ENCODE measurements at places on chromosomes 7 and 10.
A peak's percentile ranks its signal among the peaks of the same experiment; 100 is the strongest.

DNA sequence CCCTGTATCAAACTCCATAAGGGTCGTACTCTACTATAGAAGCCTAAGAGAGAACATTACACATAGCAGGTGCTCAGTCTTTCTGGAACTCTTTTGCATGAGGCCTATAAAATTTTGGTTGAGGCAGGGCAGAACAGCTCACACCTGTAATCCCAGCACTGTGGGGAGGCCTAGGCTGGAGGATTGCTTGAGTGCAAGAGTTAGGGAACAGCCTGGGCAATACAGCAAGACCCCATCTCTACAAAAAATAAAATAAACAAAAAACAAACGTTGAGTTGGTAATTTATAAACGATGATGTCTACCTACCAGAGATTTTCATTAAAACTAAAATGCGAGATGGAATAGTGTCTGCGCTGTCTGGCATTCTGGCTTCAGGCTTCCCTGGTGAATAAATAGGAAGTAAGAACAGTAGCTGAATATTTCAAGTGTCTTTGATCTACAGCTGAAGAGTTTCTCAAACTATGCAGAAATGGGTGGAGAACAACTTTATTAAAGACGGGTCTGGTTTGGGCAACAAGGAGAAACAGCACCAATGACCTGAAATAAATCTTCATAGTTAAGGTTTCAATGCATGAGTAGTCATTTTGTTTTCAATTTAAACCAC, 774 bp downstream of the PON2 start:
- no peaks in the 10 kb centered on the region for H3K36me3 ChIP-seq
- H3K27me3 ChIP-seq: no peaks in the 10 kb centered on the region
- DNase-seq: no peak
- H3K27ac ChIP-seq: peak overlapping the region; percentile 92
- H3K4me1 ChIP-seq: peaks cover 3% of the 10 kb centered on the region
- peak overlapping the region; percentile 93 for H3K4me3 ChIP-seq

- DNase-seq: no peak
- H3K4me3 ChIP-seq: no peak overlapping the region
- H3K4me1 ChIP-seq: peaks cover 15% of the 10 kb centered on the region
- H3K27me3 ChIP-seq: no peaks in the 10 kb centered on the region
- H3K36me3 ChIP-seq: peaks cover 4% of the 10 kb centered on the region
Observed at GRCh38 chr7:115013886-115014285, 92.0 kb downstream of the MDFIC start.

DNA sequence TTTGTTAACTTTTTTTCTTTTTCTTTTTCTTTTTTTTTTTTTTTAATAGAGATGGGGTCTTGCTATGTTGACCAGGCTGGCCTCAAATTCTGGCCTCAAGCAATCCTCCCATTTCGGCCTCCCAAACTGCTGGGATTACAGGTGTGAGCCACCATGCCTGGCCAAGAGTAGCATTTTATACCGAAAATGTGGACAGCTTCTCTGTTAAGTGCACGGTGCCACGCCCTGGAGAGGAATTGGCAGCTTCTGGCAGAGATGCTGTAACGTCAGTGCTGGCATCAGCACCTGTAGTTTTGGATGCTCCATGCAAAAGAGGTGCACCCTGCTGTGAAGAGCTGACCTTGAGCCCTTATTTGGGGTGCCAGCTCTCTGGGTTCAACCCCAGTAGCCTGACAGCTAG, 18.2 kb downstream of the IL15RA start:
- H3K27me3 ChIP-seq: no peaks in the 10 kb centered on the region
- H3K4me3 ChIP-seq: no peak overlapping the region
- H3K36me3 ChIP-seq: no peaks in the 10 kb centered on the region
- no peak for DNase-seq
- peaks cover 18% of the 10 kb centered on the region for H3K4me1 ChIP-seq
- H3K27ac ChIP-seq: no peak overlapping the region

- no peaks in the 10 kb centered on the region for H3K27me3 ChIP-seq
- DNase-seq: no peak
- no peak overlapping the region for H3K4me3 ChIP-seq
Observed at GRCh38 chr10:305034-305433, 169.8 kb downstream of the ZMYND11 start.

GRCh38 chr10:127906548-127907377, at the start of gene PTPRE:
PTPRE (plus strand) TSS chr10:127907103; CDS start chr10:128040882, 133,779 bp downstream.
- peak within 1 kb of the TSS; percentile 90 for H3K4me3 ChIP-seq
- H3K36me3 ChIP-seq: no peaks in the 10 kb centered on the region
- H3K4me1 ChIP-seq: peaks cover 3% of the 10 kb centered on the region
- H3K27me3 ChIP-seq: no peaks in the 10 kb centered on the region
- no peak for DNase-seq

GRCh38 chr10:4271193-4271592, 486.2 kb upstream of the KLF6 start:
- no peaks in the 10 kb centered on the region for H3K27me3 ChIP-seq
- DNase-seq: no peak
- H3K4me1 ChIP-seq: peaks cover 37% of the 10 kb centered on the region

- no peak for DNase-seq
- H3K4me3 ChIP-seq: no peak overlapping the region
- H3K4me1 ChIP-seq: no peaks in the 10 kb centered on the region
- H3K27ac ChIP-seq: no peak overlapping the region
- no peaks in the 10 kb centered on the region for H3K36me3 ChIP-seq
Observed at GRCh38 chr7:137007001-137007694, 138.7 kb downstream of the CHRM2 start.

DNA sequence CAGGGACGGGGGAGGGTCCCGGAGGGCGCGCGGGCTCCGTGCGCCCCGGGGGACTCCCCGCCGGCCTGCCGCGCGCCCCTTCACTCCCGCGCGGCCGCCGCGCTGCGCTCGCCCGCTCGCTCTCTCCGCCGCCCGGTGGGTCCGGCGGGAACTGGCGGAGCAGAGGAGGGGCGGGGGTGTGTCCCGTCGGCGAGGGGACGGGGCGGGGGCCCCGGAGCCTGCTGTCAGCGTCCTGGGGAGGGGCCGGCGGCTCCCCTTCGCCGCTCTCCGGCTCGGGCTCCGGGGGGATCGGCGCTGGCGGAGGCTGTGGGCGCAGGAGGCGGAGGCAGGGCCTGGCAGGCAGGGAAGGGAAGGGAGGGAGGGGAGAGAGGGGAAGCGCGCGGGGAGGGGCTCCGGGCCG, at the start of gene SH3PXD2A:
Gene SH3PXD2A, minus strand, starts transcription at position 153 of the 400 bp plus-strand sequence. CDS start 310 bp downstream, outside the sequence.
- H3K4me3 ChIP-seq: peak within 1 kb of the TSS; percentile 81
- H3K4me1 ChIP-seq: peaks cover 13% of the 10 kb centered on the region
- H3K27ac ChIP-seq: no peak within 1 kb of the TSS
- H3K36me3 ChIP-seq: no peaks in the 10 kb centered on the region
- no peaks in the 10 kb centered on the region for H3K27me3 ChIP-seq

GRCh38 chr10:128863411-128863810, 603.6 kb upstream of the MGMT start:
- H3K4me1 ChIP-seq: no peaks in the 10 kb centered on the region
- DNase-seq: no peak
- H3K27ac ChIP-seq: no peak overlapping the region
- H3K4me3 ChIP-seq: no peak overlapping the region
- no peaks in the 10 kb centered on the region for H3K27me3 ChIP-seq

DNA sequence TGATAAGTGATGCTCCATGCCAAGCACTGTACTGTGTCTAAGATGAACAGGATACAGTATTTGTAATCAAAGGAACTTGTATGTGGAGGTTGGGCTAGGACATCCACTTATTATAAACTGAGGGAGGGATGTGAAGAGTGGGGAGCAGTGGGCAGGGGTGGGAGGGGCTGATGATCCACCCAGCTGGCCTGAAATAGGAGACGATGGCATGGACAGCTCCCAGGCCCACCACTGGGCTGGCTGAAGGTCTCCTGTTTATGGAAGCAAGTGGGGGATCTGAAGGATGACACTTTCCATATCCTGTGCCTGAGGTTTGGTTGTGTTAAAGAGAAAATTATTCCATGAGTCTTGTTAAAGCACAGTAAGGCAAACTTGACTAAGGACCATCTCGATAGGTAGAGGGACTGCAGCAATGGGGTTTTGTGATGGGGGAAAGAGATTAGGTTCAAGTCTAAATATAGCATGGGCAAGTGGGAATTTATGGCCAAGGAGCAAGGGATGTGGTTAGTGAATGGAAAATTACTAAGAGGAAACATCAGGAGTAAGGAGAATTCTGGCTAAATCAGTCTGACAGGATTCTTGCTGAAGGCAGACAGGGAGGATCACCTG, 124.6 kb downstream of the CCNY start:
- no peaks in the 10 kb centered on the region for H3K36me3 ChIP-seq
- H3K4me1 ChIP-seq: peaks cover 16% of the 10 kb centered on the region
- no peaks in the 10 kb centered on the region for H3K27me3 ChIP-seq
- H3K27ac ChIP-seq: no peak overlapping the region

DNA sequence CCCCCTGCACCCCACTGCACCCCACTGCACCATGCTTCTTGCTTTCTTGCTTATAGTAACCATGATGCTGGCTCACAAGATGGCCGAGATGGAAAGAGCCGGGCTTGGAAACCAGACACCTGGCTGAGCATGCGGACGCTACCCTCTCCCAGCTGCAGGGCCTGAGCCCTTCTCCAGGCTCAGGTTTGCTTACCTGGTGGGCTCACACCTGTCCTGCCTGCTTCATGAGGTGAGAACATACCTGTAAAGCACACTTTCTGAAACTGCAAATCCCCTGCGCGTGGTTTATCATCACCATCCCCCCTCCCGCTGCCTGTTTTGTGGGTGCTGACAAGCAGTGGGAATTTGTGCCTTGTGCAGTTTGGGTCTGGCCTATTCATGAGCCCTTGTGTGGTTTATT, 302.7 kb downstream of the GLRX3 start:
- no peak overlapping the region for H3K4me3 ChIP-seq
- no peak for DNase-seq
- no peaks in the 10 kb centered on the region for H3K27me3 ChIP-seq
- H3K27ac ChIP-seq: no peak overlapping the region

- H3K27ac ChIP-seq: peak within 1 kb of the TSS; percentile 19
- no peaks in the 10 kb centered on the region for H3K27me3 ChIP-seq
- peaks cover 19% of the 10 kb centered on the region for H3K4me1 ChIP-seq
- DNase-seq: peak; percentile 42
Observed at GRCh38 chr10:89207181-89207800, at the start of gene CH25H. CH25H (minus strand) TSS chr10:89207317; CDS start chr10:89207292, 25 bp downstream.

- no peak overlapping the region for H3K27ac ChIP-seq
- peaks cover 3% of the 10 kb centered on the region for H3K36me3 ChIP-seq
- H3K4me3 ChIP-seq: no peak overlapping the region
- no peak for DNase-seq
Observed at GRCh38 chr7:2734084-2734686, 46.2 kb downstream of the AMZ1 start.

DNA sequence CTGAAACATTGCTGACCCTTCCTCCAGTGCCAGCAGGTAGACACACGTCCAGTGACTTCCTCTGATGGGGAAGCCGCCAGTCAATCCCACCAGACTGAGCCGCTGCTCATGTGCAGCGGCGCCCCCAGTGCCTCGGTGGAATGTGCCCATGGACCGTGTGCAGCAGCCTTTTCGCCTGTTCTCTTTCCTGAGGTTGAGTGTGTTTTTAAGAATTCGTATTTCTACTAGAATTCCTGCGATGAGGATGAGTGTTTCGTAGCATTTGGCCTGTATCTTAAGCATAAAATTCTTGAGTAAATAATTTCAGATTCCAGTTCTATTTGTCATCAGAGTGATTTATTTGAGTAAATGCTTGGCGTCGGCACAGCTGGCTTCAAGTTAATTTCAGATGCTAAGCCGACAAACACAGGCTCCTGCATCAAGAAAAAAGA, 35.4 kb downstream of the BNIP3 start:
- H3K4me1 ChIP-seq: peaks cover 11% of the 10 kb centered on the region
- peak overlapping the region; percentile 89 for H3K27ac ChIP-seq
- no peaks in the 10 kb centered on the region for H3K27me3 ChIP-seq
- H3K4me3 ChIP-seq: peak overlapping the region; percentile 57
- H3K36me3 ChIP-seq: peaks cover 32% of the 10 kb centered on the region
- DNase-seq: no peak

- H3K4me3 ChIP-seq: no peak overlapping the region
- H3K36me3 ChIP-seq: peaks cover 7% of the 10 kb centered on the region
- DNase-seq: no peak
- peaks cover 73% of the 10 kb centered on the region for H3K4me1 ChIP-seq
- no peaks in the 10 kb centered on the region for H3K27me3 ChIP-seq
- H3K27ac ChIP-seq: no peak overlapping the region
Observed at GRCh38 chr10:80182986-80183385, 22.4 kb downstream of the ANXA11 start.

DNA sequence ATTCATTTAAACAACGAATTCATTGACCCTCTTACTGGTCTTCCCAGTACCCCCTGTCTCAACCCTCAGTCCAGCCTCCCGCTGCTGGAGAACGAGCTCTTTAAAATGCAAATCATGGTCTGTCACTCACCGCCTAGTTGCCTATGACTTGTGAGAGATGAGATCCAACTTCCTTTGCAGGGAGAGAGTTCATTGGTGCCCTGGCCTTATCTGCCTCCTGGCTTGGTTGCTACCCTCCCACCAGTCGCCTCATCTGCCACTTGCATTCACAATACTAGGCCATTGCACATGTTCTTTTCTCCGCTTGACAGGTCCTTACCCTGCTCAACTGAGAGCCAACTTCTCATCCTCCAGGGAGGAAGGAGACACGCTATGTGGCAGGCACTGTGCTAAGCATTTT, 54.0 kb upstream of the MXI1 start:
- no peak for DNase-seq
- no peaks in the 10 kb centered on the region for H3K27me3 ChIP-seq
- H3K4me3 ChIP-seq: no peak overlapping the region
- no peaks in the 10 kb centered on the region for H3K4me1 ChIP-seq
- no peaks in the 10 kb centered on the region for H3K36me3 ChIP-seq
- H3K27ac ChIP-seq: no peak overlapping the region

GRCh38 chr7:107274506-107274905, 105.7 kb downstream of the HBP1 start:
- no peaks in the 10 kb centered on the region for H3K36me3 ChIP-seq
- no peak overlapping the region for H3K27ac ChIP-seq
- H3K4me3 ChIP-seq: no peak overlapping the region
- H3K4me1 ChIP-seq: no peaks in the 10 kb centered on the region
- no peaks in the 10 kb centered on the region for H3K27me3 ChIP-seq

DNA sequence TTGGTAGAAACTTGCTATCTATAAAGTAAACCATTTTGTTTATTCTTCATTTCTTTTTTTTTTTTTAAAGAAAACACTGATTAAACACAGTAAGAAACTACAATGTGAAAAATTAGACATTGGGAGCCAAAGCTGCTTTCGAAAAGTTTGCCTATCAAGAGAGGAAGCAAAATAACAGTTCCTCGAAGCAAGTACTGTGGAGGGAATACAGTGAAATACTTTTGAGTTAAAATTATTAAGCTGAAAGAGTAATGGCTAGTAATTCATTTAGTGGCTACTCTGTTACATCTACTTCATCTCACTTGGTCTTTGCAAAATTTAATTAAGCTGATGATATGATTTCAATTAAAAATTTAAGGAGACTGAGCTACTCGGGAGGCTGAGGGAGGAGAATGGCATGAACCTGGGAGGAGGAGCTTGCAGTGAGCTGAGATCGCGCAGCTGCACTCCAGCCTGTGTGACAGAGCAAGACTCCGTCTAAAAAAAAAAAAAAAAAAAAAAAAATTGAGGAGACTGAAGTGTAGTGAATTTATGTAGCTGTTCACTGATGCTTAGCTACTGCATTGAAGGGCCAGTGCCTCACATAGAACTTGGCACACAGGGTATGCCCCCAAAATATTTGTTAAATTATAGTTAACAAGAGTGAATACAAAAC, 982.1 kb upstream of the MBL2 start:
- no peak for DNase-seq
- H3K27ac ChIP-seq: no peak overlapping the region
- H3K36me3 ChIP-seq: no peaks in the 10 kb centered on the region
- H3K4me1 ChIP-seq: no peaks in the 10 kb centered on the region
- H3K27me3 ChIP-seq: no peaks in the 10 kb centered on the region

- DNase-seq: no peak
- no peaks in the 10 kb centered on the region for H3K4me1 ChIP-seq
- no peak overlapping the region for H3K27ac ChIP-seq
Observed at GRCh38 chr10:11881477-11882417, 58.6 kb downstream of the PROSER2 start.

Data from thoracic aorta (tissue), 2 donors.